ENCODE measurements at places on chromosomes 4 and X. TPM values are rescaled to one million over a fixed set of nuclear protein-coding genes. Genes with fewer than 3 reads are reported as not detected.

DNA sequence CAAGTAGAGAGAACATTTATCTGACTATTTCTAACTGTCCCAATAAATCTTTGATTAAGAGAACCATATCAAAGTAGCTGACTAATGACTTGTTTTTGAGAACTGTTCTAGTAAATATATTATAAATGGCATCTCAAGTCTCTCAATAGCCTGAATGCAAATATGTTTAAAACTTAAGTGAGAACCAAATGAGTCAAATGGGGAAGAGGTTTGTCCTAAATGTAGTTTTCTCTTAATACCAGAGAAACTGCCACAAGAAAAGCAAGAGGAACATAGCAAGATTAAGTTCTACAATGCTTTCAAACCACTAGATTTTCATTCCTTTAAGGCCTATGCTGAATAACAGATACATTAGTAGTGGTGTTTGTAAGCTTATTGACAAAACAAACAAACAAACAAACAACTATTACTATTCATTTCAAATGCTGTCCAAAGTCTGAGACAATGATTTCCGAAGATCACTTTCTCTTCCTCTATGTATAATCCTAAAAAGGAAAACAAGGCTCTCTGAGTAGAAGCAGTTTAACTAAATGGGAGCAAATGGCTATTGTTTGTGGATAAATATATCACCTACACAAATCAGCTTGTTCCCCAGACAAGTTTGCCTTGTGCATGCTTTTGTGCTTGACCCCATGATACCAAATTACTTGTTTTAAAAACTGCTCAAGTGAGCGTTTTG, 408.4 kb upstream of the EMCN start:
- DNase-seq, result no peak

GRCh38 chr4:111775556-111776297, 369.5 kb upstream of the FAM241A start:
- no peak for DNase-seq

GRCh38 chrX:37060999-37061398, 52.8 kb downstream of the FAM47C start:
- DNase-seq, result peak; percentile 49

GRCh38 chrX:18617407-18617750, 54.5 kb downstream of the RS1 start:
- DNase-seq, result peak; percentile 53

DNA sequence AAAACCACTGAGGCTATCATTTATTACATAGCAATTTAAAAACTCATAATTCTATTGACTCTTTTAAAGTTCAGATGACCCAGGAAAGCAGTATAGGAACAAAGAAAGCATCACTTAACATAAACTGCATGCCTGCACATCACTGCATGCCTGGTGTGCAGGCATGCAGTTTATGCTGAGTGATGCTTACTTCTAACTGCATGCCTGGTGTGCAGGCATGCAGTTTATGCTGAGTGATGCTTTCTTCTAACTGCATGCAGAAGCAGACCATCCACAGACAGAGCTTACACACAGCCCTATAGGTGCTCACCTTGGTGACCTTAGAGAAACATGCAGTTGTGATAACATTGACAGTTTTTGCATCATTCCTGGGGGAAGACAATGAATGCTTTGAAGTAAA, 17.0 kb downstream of the SDAD1 start:
- DNase-seq, result no peak

DNA sequence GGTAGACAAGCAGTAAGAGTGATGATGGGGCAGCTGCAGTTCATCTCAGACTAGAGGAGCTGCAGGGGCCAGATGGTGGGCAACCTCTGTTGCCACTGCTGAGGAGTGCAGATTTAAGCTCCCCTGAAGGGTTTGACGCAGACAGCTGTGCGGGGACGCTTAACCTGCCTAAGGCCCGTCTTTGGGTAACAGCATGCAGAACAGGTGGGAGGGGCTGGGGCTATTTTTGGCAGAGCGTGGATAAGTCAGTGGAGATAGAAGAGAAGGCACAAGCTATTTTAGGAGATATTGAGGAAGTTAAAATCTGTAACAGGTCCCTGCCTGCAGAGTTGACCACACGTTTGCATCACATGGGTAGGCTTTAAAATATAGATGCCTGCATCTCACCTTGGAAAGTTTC, 10.5 kb downstream of the CD99 start:
- no peak for DNase-seq

DNA sequence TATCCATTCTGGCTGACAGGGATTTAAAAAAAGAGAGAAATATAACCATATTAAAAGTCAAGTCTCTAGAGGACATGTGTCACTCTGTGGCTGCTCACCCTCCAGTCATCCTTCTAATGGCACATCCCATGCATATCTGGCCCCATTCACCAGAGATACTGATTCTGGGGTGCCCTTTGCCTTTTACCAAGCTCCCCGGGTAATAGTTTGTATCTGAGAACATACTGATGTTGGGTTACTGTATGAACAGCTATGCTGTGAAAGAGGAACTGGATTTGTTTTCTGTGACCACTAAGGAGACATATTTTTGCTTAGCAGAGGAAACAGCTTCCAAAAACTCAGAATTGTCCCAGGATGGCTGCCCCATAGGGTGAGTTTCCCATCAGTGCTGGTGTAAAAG, 56.0 kb downstream of the SAT1 start:
- DNase-seq, result no peak

DNA sequence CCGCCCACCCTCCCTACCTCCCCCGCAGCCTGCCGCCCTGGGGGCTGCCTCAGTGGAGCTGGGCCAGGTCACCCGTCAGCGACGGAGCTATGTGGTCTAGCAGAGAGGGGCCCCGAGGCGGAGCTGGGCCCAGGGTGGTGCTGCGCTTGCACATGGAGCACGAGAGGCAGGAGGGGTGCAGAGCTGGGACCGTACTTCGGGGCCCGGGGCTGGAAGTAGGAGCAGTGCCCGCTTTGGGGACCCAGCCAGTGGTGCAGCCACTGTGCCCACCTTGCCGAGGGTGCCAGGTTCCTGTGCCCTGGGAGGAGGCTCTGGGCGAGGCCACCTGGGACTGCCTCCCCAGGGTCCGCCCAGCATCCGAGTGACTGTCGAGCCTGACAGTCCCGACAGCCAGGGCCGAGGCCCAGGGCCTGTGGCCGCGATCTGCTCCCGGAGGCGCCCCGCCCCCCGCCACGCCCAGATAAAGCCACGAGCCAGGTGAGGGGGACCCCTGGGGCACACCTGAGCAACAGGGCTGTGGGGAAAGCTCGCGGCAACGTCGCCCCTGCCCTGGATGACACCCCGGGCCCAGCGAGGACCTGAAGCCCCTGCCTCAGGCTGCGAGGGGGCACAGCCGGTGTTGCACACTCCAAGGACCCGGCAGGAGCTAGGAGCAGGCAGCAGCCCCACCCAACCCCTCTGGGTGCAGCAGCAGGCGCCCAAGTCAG, 117.5 kb downstream of the DNAAF6 start:
- no peak for DNase-seq

DNA sequence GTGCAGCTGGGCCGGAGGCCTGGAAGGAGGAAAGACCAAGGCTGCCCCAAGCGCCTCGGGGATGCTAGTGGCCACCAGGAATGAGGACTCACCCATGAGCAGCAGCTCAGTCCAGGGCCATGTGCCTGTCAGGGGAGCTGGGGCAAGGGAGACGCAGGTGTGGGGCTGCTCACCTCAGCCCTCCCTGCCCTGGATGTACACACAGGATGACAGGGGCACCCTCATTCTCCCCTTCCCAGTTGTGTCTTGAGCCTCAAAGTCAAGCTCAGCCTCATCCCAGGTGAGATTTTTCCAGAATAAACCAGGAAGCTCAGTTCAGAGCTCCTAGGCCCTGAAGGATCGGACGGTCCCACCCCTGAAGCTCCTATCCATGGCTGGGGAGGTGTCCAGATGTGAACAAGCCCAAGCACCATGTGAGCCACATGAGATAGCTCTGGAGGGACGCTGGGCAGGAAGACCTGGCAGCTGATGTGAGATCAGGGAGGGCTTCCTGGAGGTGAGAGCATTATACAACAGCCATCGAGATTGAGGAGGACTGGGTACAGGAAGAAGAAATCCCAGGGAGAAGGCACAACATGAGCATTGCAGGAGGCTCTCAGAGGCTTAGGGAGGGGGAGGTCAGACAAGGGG, 23.0 kb downstream of the HTRA3 start:
- no peak for DNase-seq

GRCh38 chr4:52932591-52933470, 70.7 kb downstream of the RASL11B start:
- peak; percentile 19 for DNase-seq

- no peak for DNase-seq
These were observed 146.2 kb downstream of the GLRA2 start for GRCh38 chrX:14675500-14675899.

DNA sequence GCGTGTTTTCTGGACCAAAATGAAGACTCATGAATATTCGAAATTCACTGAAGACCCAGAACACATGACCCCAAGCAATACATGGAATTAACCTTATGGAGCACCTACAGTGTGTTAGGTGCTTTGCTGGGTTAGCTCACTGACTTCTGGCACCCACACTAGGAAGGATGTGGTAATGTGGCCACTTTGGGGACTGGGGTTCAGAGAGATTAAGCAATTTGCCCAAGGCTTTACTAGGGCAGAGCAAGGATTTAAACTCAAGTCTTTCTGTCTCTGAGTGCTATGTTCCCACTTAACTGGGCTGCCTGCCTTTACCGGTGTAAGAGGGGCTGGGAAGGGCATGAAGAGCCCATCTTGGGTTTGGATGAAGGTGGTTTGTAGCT, 162.0 kb upstream of the ATP6AP2 start:
- no peak for DNase-seq

DNA sequence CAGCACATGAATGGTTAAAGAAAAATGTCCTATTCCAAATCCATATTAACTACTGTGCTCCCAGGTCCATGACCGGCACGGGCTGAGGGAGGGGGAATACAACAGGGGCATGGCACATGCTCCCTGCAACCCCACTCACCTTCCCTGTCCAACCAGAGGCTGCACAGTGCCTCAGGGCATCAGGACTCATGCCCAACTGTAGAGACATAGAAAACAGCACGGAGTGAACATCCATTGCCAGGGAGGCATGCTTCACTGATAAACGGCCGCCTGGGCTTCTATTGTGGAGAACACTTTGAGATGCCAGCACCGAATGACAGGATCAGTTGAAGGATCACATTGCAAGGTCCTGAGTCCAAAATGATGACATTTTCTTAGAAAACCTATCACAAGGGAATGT, 140.6 kb downstream of the STK32B start:
- DNase-seq, result no peak

- DNase-seq, result no peak
These were observed 52.1 kb upstream of the LHFPL1 start for GRCh38 chrX:112731793-112732192.

DNA sequence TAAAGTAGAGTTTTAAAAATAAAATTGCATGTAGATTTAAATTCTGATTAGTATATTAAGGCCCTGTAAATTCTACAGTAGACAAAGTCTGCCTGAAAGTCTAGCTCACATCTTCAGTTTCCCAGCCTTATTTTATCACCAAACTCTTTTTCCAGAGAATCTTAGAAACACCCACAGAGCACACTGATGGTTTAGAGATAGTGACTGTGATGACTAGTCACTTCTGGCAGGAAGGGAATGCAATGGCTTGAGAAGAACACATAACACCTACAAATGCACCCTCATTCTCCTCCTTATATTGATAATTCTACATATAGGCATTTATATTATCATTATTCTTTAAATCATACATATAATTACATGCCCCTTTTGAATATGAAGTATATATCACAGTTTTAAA, 232.9 kb downstream of the ARAP2 start:
- no peak for DNase-seq

DNA sequence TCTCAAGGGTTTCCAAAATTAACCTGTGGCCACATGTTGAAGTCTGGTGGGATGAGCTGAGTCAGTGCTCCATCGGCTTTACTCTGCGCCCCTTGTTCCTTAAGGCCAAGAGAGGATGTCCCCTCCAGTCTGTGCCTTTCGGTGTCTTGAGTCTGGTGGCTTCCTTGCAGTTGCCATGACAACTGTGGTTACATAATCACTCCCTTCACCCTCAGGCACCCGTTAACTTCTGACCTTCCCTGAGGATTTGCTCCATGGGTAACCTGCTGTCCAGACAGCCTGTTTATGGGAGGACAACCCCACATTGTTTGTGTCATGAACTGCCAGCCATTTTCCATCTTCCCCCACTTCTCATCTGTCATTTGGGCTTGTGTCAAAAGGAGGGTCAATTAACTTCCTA, 401.1 kb upstream of the LCORL start:
- DNase-seq, result no peak

DNA sequence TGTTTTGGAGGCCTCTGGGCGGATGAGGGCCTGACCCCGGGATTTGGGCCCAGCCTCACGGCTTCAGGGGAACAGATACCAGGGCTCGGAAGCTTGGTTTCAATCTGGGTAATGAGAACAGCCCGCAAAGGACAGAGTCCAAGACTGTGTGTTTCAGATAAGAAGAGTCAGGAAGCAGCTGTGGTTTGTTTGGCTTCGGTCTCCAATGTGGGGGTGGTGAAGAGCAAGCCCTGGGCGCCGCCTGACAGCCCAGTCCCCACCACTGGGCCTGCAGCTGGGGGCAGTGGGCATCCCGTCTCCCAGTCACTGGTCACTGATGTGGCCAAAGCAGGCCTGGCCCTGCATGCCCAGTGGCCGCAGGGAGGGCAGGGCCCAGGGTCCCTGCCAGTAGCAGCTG, 9.1 kb downstream of the WFS1 start:
- no peak for DNase-seq

The HEPH gene
- total RNA-seq, result 33.6 TPM

The AWAT2 gene
- total RNA-seq, result not detected

The NAA11 gene
- not detected for total RNA-seq

The MAGEA4 gene
- not detected for total RNA-seq

The GK2 gene
- total RNA-seq, result not detected

The ZNF157 gene
- not detected for total RNA-seq

The DDIT4L gene
- not detected for total RNA-seq

The NSUN7 gene
- total RNA-seq, result not detected

The PLK4 gene
- 47.5 TPM for total RNA-seq

The NEXMIF gene
- total RNA-seq, result not detected

The OTC gene
- total RNA-seq, result not detected

The TEC gene
- total RNA-seq, result 6.8 TPM

All from LHCN-M2 (cell line).